ENCODE measurements at places on chromosomes 3 and 15.
A peak's percentile ranks its signal among the peaks of the same experiment; 100 is the strongest.

- DNase-seq = no peak
Measured at GRCh38 chr3:82002986-82003642, 241.7 kb upstream of the GBE1 start.

GRCh38 chr15:33032053-33032452 is 162.5 kb downstream of the FMN1 start:
- DNase-seq = no peak

GRCh38 chr3:32026593-32026992 is 45.0 kb downstream of the ZNF860 start:
- no peak for DNase-seq

- no peak for DNase-seq
Measured at GRCh38 chr3:56491566-56491965, 23.3 kb upstream of the ERC2 start.

- no peak for DNase-seq
Measured at GRCh38 chr15:80614711-80615360, 80.3 kb upstream of the ABHD17C start.

DNA sequence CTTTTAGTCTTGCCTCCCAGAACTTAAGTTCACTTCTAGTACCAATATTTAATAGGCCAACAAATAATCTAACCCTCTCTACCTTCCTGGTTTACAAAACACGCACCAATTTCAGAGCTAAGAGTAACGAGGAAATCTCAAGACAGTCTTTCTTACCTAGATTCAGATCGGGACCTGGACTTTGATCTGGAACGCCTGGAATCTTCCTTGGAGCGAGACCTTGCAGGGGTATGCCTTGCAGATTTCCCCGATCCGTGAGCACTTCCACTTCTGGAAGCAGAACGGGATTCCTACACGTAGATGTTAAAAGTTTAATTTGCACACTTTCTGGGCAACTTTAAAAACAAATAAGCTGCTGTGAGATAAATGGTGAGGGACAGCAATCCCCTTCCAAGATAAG is 11.4 kb downstream of the TRA2B start:
- no peak for DNase-seq

GRCh38 chr15:56654624-56655023 is 78.7 kb downstream of the ZNF280D start:
- DNase-seq = no peak

DNA sequence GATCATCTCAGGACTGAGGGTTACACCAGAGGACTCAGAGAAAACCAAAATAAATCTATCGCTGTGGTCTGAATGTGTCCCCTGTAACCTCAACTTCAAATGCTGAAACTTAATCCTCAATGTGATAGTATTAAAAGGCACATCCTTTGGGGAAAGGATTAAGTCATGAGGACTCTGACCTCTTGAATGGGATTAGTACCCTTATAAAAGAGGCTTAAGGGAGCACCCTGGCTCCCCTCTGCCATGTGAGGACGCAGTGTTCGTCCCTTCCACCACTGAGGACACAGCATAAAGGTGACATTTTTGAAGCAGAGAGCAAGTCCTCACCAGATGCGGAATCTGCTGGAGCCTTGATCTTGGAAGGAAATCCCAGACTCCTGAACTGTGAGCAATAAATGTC is 39.5 kb downstream of the SRPRB start:
- no peak for DNase-seq

DNA sequence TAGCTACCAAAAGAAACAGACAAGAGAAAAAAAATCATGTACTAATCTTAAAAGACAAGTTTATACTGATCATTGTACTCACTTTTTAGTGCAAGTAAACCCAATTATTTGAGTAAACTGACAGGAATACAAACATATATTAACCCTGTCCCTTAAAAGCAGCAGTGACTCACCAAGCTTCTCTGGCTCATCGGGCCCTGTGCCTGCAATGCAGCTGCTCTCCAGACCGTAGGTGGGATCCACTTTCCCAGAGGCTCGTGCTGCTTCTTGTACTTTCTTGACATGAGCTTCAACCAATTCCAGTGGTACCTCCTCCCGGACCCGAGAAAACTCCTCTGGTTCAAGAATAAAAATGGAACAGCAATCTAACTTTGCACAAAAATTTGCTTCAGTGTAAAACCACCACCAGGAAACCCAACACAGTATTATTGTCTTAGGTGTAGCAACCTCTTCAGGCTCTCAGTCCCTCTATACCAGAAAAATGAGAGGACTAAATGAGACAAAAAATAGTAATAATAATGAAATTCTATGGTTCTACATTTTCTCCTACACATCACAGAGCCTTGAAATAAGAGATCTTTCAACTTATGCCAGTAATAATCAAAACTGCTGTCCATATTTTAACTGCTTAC is 82.6 kb upstream of the CSPG5 start:
- peak; percentile 27 for DNase-seq

GRCh38 chr15:68208636-68209240 is 3.6 kb upstream of the CALML4 start:
- DNase-seq = no peak

DNA sequence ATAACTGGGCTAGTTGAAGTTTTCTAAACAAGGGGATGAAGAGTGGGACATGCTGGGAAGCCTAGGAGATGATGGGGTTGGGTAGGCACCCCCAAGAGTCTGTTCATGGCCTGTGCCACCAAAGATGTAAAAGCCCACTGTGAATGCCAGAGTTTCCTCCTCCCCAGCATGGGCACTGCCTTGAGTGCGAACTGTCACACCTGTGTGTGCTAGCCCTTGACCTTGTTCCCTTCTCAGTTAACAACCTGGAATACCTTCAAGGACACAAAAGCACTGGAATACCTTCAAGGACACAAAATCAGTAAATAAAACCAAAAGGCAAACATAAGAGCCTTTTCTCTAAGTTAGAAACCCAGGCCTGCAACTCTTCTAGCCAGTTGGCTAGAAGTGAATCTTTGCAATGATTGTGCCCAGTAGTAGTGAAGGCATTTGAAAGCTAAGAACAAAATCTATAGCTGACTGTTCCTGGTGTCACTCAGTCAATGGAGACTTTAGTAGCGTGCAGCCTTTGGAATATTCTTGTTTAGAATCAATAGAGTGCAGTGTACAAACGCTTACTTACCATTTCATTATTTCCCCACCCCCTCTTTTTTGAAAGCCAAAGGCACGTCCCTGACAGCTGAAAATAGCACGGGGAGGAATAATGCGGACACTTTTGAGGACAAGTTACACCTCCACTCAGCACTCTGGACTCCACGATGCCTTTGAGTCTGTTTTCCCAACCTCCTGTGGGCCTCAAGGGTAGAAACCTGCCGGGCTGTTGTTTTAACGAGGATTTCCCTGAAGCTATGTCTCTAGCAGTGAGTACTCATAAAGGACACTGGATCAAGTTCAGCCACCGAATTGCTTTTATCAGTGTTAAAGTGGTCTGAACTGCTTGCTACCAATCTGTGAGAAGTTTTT is 24.2 kb downstream of the PSMD6 start:
- DNase-seq = no peak

DNA sequence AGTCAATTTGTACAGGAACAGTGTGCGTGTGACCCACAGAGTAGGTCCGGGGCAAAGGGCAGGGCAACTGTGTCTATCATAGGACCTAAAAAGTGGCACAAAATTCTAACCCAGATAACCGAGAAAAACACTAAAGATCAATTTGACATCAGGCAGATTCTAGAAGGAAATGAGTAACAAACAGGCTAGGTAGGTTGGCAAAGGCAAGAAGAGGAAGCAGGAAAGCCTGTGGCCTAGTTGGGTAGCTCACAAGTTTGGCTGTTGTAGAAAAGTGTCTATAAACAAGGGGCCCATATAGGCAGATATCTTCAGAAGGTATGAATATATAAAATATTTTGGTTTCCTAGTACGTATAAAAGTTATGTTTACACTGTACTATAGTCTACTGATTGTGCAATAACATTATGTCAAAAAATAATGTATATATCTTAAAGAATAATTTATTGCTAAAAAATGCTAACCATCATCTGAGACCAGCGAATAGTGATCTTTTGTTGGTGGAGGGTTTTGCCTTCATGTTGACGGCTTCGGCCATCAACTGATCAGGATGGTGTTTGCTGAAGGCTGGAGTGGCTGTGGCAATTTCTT is 13.3 kb upstream of the OR5K1 start:
- DNase-seq = no peak

DNA sequence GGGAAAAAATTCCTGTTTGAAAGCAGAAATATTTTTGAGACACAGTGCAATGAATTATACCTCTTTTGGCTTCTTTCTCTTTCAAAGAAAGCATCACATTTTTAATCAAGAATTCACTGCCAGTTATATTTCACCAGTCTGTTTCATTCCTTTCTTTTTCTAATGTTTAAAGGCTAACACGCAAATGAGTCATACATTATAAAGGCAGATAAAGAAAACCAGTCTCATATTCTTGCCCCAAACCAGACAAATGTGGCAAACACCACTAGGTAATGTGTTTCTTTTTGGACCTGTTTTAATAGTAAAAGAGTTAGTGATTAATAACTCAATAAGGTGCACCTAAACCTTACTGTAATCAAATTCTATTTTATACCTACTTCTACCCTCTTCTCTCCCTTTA is 83.8 kb downstream of the PLOD2 start:
- DNase-seq = peak; percentile 12

DNA sequence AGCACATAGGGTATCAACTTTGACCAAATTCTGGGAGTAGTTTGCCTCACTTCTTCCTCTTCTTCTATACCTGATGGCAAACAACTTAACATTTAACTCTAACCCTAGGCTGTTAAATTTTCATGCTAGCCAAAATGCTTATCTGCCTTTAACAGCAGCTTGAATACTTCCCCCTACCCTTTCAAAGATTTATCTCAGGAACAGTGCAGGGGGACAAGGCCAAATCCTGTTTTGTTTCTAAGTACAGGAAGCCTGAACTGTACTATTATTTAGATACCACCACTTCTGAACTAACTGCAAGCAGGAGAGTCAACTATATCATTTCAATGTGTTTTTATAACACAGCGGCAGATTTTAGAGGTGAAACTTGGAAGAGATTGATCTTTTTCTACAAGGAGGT is 104.0 kb upstream of the CNTN6 start:
- DNase-seq = no peak

GRCh38 chr15:82111918-82112317 is 66.1 kb upstream of the MEX3B start:
- peak; percentile 97 for DNase-seq

Measured in fibroblast of skin of scalp (primary cell).